ENCODE measurements at places on chromosomes 7 and 10.

DNA sequence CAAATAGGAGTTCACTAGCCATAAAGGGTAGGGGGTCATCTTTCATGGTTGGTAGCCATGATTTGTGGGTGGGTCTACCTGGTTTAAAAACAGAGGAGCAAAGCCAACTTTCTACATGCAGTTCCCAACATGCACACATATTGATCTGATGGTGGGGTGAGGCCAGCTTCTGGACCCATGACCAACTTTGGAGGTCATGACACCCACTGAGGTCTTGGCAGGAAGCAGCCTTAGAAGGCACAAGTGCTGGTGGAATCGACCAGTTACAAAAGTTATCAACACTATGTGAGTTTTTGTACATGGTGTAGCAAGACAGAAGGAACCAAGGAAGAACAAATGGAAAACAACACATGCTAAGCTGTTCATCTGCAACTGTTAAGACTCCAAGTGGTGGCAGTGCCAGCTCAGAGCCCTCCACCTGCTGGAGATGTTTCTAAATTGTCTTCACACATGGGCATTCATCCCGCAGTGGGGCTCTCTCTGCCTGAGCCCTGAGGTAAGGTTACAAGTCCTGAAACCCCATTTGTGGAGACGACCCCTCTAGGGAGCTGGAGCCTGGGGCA, 101.1 kb upstream of the TCF7L2 start:
- no peak for DNase-seq

DNA sequence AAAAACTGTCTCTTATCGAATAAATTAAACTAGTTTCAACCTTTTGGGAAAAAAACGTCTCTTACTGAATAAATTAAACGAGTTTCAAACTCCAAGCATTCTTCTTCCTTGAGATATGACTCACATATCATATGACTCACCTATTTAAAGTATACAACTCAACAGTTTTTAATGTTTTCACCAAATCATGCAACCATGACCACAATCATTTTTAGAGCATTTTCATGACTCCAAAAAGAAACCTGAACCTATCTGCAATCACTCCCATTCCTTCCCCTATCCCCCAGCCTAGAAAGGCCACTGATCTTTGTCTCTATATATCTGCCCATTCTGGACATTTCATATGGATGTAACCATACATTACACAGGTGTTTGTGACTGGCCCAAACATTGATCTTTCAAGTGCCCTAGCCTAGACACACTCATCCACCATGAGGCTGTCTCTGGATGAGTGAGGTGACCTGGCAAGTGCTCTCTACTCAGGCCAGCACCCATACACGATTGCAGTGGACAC, 115.3 kb downstream of the PIP4K2A start:
- DNase-seq, result no peak

DNA sequence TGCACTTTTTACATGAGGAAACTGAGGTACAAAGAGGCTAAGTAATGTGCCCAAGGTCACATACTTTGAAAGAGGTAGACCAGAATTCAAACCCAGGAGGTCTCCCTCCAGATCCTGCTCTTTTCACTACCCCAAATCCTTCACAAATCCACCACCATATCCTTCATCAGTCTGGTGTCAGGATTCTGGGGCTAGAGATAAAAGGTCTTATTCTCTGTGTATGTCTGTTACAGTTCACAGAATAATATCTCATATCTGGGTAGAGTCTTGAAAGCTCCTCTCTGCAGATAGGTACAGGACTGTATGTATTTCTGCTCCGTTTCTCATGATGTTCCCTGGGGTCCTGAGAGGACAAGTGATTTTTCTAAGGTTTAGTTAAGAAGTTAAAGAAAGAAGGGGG, 4.9 kb downstream of the PIK3CG start:
- no peak for DNase-seq

GRCh38 chr7:101804088-101804963, 13.1 kb upstream of the CUX1 start:
- no peak for DNase-seq

DNA sequence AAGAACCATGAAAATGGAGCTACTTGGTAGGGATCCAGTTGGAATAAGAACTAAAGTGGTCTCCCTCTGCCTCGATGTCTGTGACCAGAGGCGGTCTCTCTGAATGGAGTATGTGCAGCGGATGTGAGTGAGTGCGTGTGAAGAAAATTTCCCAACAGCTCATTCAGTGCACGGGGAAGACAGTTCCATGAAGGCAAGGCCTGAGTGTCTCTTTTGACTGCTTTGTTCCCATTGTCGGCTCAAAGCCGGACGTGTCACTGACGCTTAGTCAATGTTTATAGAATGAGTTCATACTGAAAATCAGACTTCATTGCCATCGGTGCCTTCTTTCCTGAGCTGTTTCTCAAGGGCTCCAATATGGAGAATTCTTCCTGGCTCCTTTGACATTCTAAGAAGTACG, 55.3 kb upstream of the GRB10 start:
- no peak for DNase-seq

DNA sequence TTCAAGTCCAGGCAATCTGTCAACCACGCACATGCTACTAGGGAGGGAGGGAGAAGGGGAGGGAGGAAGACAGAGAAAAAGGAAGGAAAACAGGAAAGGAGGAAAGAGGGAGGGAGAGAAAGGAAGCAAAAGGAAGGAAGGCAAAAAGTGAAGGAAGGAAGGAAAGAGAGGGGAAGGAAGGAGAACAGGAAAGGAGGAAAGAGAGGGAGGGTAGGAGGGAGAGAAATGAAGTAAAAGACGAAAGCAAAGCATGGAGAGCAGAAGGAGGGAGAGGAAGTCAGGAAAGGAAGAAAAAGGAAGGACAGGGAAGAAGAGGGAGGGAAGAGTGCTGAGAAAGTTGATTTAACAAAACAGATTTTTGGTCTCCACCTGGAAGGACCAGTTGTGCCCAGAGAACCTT, 25.6 kb downstream of the KLF6 start:
- no peak for DNase-seq
